ENCODE measurements at places on chromosomes 3 and 15.

GRCh38 chr15:23912191-23912590 is 225.1 kb upstream of the NDN start:
- no peak for ATAC-seq

GRCh38 chr3:65716071-65716751 is 322.5 kb downstream of the MAGI1 start:
- no peak for ATAC-seq

DNA sequence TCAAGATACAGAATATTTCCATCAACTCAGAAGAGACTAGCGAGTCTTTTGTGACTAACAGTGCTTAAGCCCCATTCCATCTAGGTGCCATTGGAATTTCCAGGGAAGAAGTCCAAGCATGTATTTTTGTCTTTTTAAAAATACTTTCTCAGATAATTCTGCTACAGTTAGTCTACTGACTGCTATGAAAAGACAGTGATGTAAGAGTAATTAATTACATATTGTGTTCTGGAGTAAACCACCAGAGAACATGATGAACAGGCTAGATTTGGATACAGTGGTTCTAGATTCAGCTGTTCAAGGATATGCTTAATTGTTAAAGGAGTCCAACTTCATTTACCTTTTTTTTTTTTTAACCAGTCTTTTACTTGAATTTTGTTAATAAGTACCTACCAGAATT is 34.8 kb upstream of the PAK6 start:
- ATAC-seq = no peak

DNA sequence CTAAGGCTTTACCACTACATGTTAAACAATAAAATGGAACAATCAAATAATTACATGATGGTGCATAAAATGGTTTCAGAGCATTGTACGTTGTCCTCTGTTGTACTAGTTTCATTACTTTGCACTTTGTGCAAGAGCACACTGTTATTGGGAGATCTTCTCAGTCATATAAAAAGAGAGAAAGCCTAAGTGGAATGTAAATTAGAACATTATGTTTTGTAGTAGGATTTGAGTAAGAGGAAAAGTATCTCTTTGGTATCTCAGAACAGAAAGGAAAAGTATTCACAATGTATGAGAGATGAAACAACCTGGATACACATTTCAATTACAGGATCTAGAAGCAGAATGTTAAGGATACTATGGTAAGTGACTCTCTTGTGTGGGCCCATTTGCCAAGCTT is 26.9 kb upstream of the PLSCR2 start:
- ATAC-seq = no peak

GRCh38 chr3:25654576-25654975 is 10.1 kb downstream of the TOP2B start:
- no peak for ATAC-seq

DNA sequence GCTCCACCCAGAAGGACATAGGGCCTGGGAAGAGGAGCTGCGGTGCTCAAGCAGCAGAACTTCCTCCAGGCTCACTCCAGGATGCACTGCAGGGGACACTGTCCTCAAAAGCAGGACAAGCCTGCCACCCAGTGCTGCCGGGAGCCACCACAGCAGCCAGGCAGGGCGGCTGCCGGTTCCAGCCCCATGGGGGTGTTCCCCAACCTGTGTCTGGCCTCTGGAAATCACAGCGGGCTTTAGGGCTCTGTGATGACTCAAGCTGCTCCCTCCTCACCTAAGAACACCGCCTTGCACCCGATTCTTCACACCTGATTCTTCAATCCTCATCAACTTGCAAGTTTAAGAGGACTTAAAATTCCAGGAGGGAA is 71.9 kb upstream of the SLC6A11 start:
- ATAC-seq = no peak

DNA sequence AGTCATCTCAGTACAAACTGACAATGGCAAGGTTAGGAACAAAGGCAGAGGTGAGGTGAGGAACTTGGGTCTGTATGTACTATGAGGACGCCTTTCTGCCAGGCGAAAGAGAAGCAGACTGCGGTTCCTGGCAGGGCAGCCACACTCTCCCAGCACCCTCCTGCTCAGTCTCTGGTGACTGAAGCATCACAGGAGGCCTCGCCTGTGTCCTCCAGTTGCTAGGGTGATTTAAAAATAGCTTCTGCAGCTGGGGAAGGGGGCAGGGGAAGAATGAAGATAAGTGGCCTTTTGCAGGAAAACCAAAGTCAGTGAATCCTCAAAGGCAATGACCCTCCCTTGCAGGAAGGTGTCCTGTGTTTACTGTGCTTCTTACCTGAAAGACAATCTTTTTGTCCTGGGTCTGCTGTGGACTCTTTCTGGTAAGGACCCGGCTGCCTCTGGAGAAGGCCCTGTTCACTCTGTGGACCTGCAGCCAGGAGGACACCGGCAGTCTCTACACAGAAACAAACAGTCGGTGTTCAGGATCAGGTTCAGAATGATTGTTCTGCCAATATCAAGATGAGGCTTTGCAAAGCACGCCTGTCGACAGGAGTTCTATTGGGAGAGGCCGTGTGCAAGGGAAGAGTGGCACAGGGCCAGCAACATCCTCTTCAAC is 65.7 kb upstream of the DGKG start:
- ATAC-seq = no peak

- no peak for ATAC-seq
Observed at GRCh38 chr3:126051234-126051633, 32.7 kb downstream of the SLC41A3 start.

GRCh38 chr3:58049143-58049785 is 41.0 kb downstream of the FLNB start:
- ATAC-seq = no peak

- ATAC-seq = no peak
Observed at GRCh38 chr3:57331078-57331610, 38.7 kb upstream of the ASB14 start.

DNA sequence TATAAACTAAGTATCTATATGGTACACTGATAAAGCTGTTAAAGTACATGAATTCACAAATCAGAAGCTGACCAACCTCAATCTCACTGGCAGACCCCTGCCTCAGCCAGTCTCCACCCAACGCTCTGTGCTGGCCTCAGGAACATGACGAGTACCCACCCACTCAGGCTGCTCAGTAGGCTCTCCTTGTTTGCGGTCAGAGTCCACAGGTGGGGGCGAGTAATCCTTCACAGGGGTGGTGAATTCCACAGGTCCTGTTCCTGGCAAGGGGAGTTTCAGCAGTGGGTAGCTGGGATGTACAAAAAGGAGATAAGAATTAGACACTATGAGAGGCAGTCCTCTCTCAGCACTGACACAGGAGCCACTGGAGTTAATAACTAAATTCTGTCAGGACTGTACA is 40.9 kb downstream of the SCAP start:
- ATAC-seq = no peak

GRCh38 chr3:189013224-189013888 is 158.4 kb upstream of the TPRG1 start:
- ATAC-seq = no peak

- ATAC-seq = no peak
Observed at GRCh38 chr3:138389841-138390581, 41.6 kb downstream of the MRAS start.

DNA sequence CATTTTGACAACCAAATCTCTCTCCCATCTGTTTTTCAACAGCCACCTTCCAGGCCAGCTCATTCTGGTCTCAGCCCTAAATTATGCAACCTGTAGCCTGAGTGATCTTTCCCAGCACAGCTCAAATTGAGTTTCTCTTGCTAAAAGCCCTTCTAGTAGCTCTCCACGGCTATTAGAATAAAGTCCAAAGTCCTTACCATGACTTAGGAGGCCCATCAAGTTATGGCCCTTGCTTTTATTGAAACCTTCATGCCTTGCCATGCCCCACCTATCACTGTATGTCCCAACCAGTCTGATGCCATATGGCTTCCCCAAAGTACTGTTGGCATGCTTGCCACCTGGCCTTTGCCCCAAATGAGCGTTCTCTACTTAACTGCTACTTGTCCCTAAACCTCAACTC is 303.5 kb upstream of the GADL1 start:
- ATAC-seq = no peak

GRCh38 chr3:183904833-183905780 is 20.4 kb upstream of the PARL start:
- ATAC-seq = no peak

- no peak for ATAC-seq
Observed at GRCh38 chr3:62995119-62995518, 119.9 kb upstream of the CADPS start.

DNA sequence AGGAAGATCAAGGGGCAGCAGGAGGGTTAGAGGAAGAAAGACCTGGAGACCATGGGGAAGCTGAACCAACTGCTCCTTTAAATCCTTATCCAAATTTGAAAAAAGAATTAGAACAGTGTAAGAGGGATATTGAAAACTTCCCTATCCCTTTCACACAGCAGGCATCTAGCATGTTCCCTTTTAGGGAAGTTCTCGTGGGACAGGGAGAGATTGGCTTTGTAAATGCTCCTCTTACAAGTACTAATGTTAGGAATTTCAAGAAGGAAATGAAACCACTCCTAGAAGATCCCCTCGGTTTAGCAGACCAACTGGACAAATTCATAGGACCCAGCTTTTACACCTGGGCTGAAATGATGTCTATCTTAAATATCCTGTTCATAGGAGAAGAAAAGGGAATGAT is 41.5 kb downstream of the PPCDC start:
- ATAC-seq = no peak

DNA sequence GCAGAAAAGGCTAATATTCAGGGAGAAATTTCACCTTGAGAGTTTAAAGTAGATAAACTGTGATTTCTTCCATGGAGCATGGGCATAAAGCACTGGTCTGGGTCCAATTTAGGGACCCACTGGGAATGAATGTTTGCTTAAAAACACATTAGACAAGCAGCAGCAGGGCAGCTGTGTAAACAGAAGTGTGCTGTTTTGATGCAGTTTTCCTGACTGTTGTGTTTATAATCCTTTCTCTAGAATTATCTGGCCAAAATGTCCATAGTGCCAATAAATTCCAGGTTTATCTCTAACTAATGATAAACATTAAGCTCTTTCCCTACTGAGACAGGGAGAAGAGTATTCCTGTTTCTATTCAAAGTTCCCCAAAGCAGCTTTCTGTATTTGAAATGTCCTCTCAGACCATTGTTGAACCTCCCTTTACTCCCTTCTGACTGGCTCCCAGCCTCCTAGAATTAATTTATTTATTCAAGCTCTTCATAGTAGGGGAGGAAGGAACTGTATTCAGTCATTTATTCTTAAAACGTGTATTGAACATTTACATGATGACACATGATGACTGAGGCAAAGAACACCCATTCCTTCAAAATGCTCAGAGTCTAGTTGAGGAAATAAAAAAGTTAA is 7.0 kb upstream of the TM4SF18 start:
- ATAC-seq = no peak

DNA sequence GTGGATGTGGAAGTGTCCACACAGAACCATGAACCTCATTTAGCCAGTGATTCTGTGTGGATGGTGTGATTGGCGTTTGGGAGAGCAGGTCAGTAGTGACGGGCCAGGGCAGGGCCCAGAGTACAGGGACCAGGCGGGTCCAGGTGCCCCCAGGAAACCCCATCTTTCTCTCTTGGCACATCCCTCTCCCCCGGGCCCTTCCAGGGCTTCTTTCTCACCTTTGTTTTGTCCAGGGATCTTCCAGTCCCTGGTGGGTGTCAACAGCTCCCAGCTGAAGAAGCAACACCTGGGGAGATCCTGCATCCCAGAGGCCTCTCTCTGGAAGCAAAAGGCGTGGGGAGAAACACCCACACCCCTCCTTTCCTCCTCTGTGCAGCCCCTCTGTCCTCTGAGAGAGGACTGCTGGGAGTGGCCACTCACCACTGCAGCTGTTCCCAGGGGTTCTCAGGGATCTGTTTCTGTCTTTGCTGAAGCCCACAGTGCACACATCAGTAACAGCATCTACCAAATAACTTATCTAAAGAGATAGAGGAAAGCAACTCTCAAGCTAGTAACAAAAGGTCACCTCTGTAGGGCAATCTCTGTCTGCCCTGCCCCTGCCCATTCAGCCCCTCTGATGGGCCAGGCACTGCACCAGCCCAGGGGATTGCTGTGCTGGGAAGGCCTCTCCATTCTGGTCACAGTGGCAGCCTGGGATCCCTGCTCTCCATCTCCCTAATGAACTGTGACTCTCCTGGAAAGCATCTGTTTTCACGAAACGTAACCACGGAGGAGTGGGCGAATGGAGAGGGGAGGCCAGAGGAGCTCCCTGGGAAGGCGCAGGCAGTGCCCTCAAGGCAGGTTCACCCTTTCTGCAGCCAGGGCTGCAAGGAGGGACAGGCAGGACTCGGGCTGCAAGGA is 98.3 kb upstream of the ALDH1A3 start:
- ATAC-seq = no peak

- ATAC-seq = no peak
Observed at GRCh38 chr3:34388830-34389229, 590.4 kb downstream of the PDCD6IP start.

DNA sequence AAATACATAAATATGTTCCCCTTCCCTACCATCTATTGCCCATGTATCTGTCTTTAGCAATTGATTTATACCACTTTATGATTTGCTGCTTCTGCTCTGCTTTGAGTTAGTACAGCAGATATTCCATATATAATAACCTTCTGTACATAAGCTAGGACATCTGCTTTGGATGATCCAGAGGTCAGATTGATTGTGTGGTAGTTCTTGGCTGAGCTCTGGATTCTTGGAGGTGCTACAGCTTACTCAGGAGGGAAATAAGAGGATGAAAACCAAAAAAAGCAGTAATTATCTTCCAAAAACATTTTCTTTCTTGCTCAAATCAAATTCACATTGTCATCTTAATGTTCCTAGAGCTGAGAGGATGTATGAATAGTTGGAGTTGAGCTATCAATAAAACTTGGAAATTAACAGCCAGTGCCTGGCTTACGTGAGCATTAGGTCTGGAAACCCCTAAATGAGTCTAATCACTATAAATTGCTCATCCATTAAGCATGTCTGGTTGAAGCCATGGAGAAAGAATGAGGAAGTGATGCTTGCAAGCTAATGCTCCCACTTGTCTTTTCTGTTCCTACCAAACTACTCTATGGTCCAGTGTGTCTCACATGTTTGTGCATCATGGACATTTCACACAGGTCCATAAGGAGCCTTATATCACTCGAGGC is 36.3 kb upstream of the TMEM42 start:
- ATAC-seq = no peak

DNA sequence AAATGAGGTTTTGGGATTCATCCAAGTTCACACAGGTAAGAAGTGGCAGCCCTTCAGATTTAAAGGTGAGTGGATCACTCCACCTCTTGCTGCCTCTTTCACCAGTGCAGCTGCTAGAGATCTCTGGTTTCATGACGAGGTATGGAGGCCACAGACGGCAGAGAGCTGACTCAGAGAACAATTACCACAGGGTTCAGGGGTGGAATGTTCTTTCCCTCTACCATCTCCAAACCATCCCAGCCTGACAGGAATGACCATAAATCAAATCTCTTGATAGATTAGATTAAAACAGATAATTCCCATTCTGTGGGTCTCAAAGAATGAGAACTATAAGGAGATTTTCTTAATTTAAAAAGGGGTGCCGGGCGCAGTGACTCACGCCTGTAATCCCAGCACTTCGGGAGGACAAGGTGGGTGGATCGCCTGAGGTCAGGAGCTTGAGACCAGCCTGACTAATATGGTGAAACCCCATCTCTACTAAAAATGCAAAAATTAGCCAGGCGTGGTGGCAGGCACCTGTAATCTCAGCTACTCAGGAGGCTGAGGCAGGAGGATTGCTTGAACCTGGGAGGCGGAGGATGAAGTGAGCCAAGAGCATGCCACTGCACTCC is 174.2 kb upstream of the ATP11B start:
- ATAC-seq = no peak

All from activated CD4-positive, CD25-positive, alpha-beta regulatory T cell treated with anti-CD3 and anti-CD28 coated beads, Interleukin-2, amount 50 U/mL, for 24 hours (primary cell).